ENCODE measurements at places on chromosomes 1 and 21. TPM values are rescaled to one million over a fixed set of nuclear protein-coding genes. Genes with fewer than 3 reads are reported as not detected.

The AGMAT gene
- 1.6 TPM for total RNA-seq

The PRPF38A gene
- total RNA-seq = 16.6 TPM

The PIK3R3 gene
- total RNA-seq = 10.5 TPM

The NCDN gene
- 11.9 TPM for total RNA-seq

The LEFTY2 gene
- not detected for total RNA-seq

The NCMAP gene
- total RNA-seq = not detected

The GSTM1 gene
- not detected for total RNA-seq

The RGS13 gene
- total RNA-seq = 0.20 TPM

The HTR1D gene
- not detected for total RNA-seq

The TRABD2B gene
- not detected for total RNA-seq

The OR6K2 gene
- total RNA-seq = not detected

The AZIN2 gene
- total RNA-seq = 9.4 TPM

The NIBAN1 gene
- 9.9 TPM for total RNA-seq

The PEAR1 gene
- total RNA-seq = not detected

The KRTAP12-1 gene
- not detected for total RNA-seq

The PRAMEF20 gene
- total RNA-seq = not detected

DNA sequence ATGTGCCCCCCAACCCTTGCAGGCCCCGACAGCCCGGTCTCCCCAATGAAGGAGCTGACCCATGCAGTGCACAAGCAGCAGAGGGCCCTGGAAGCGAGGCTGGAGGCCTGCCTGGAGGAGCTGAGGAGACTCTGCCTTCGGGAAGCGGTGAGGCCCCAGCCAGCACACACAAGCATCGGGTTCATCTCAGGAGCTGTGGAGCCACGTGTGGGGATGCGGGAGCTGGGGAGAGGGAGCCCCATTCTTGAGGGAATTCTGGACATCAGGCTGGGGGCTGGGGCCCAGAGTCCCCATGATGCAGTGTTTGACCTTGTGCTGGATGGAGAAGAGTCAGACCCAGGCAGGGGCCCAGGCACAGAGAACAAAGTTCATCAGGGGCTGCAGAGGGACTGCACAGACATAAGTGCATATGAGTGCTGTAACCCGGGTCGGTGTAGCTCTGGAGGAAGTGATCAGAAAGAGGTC lies 4.8 kb downstream of the INAVA start:
- no peak for DNase-seq

- DNase-seq = no peak
Observed at GRCh38 chr1:55574691-55575225, 359.6 kb upstream of the USP24 start.

- peak; percentile 31 for DNase-seq
Observed at GRCh38 chr1:97870589-97870988, 50.2 kb downstream of the DPYD start.

DNA sequence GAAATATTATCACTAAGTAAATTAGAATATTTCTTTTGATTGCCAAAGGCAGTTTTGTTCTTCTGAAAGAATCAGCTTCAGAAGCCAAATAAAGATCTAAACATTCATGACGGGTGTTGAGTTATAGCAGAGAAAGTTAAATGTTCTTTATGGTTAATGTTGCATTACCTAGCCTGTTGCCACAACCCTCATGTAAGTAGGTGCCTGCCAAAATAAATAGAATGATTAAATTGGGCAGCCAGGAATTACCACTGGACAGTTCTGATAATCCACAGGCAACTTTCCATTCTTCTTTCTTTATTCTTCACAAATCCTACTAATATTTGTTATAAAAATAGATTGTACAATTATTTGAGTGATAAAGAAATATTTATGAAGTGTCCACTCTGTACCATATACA lies 217.9 kb upstream of the NRIP1 start:
- no peak for DNase-seq

DNA sequence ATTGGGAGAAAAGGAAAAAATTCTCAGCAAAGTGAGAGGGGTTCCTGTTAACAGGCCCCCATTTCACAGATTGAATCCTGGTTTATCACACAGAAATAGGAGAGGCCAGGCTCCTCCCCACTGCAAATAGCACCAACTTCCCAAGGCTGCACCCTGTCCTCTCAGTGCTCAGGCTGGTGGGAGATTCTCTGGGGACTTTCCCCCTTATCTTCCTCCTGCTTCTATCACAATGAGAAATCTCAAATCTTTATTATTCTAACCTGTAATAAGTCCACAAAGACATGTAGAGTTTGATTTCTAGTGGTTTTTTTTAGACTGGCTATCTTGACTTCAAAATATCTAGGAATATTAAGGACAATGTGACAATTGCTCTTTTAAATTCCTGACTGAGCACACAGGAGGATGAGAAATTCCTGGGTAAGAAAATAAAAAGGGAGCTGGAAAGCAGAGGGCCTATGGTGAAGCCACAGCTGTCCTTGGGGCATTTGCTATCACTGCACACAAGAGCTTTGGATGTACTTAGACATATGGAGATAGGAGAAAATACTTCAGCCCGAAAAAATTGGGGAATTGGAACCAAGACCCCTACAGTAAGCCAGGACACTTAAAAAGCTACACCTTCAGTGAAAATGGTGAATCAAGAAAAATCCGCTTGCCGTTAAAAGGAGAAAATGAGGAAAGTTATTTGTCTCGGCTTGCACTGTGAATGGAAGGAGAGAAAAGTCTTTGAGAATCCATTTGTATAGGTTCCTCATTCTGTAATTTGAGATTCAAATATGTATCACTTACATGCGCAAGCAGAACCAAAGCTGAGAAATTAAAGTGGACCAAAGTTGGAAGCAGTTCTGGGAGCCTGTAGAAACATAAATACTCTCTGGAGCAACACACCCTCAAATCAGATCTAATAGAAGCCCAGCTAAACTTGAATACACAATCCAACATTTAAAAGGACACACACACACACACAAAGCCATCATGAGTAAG lies 65.9 kb upstream of the C1orf105 start:
- peak; percentile 8 for DNase-seq

- no peak for DNase-seq
Observed at GRCh38 chr1:48688102-48688760, 88.5 kb downstream of the BEND5 start.

GRCh38 chr1:231192620-231193163 lies 30.8 kb downstream of the TRIM67 start:
- DNase-seq = peak; percentile 94

DNA sequence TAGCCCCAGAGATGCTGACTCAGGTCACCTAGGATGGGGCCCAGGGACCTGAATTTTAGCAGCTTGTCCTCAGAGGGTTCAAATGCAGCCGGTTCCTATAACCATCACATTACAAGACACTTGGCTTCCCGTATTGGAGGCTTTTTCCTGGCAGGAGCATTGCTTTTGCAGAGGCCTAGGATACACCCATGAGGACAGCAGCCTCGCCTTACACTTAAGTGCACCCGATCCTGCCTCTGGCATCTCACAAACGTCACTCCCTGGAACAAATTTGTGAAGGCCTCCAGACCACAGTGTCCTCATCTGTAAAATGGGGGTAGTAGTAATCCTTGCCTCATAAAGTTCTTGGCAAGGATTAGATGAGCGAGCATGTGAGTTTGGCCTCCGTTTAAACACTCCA lies 130.0 kb downstream of the KAZN start:
- DNase-seq = no peak

- DNase-seq = no peak
Observed at GRCh38 chr1:59972216-59972927, 45.8 kb upstream of the CYP2J2 start.

DNA sequence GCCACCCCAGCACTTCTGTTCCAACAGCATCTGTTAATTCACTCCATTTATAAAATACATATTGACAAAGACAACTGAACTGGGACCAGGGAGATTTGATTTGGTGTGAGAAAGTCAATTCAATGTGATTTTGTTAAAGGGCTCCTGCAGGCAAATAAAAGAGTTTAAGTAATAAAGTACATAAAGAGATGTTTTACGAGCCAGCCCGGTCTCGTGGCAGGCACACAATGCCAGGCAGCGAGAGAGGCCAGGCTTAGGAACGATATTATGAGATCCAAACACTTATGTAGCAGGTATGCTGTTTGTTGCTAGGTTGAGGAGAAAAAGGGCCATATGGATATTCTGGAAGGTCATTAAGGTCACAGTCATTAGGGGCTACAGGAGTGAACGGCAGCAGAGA lies 227.1 kb downstream of the KCTD3 start:
- no peak for DNase-seq

DNA sequence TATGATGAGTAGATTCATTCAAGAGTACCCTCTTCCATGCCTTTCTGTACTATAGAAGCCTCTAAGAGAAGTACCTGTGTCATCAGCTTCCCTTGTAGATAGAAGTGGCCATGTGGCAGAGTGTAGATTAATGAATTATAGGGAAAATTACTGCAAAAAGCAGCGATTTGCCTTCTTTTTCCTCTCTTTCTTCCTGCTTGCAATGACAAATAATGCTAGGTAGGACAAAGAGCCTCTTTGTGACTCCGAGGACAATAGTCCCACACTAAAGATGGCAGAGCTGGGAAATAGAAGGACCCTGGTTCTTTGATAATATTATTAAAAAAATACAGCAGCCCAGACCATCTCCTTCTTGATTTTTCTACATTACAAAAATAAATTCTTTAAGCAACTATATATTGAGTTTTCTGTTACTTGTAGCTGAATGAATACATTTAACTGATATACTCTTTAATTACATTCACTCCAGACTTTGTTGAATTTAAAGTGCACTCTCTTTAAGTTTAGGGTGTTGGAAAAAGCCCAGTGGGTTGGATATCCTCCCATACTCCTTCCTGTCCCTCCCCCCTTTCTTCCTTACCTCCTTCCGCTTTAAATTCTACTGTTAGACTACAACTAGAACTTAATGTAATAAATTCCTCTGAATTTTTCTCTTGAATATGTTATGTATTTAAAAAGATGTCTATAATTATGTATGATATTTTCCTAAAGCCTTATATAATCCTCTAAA lies 198.2 kb upstream of the APP start:
- no peak for DNase-seq

DNA sequence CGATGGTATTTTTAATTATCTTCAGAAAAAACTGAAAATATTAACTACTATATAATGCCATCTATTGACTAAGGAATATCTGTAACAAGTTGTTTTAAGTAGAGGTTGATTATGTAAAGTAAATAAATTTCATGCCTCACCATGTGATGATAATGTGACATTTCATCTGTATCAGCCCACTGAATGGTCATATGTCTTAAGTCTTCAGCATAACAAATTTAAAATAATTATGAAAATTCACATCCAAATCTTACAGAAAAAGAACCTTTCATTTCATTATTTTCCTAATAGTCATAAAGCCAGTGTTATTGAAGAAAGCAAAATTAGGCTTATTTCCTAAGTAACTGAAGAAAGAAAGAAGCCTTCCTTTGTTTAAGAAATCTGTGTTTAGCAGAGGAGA lies 72.6 kb downstream of the ITGB3BP start:
- no peak for DNase-seq

- DNase-seq = no peak
Observed at GRCh38 chr21:44471341-44471740, 16.0 kb downstream of the LRRC3 start.

DNA sequence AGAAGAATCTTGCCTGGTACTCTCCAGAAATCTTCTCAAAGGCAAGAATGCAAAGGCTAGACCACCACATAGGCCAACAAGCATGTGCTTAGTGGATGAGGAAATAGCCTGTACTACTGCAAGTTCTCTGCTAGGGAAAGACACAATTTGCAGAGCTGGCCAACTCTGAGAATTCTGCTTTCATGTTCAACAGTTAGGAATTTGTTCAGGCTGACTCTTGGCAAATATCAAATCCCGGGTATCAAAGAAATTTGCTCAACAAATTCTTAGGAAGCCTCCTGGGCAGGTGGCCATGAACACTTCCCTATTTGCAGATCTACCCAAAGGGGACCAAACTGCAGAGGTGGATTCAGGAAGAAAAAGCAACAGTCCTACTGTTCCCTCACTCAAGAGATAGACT lies 15.0 kb upstream of the H3-3A start:
- DNase-seq = no peak

DNA sequence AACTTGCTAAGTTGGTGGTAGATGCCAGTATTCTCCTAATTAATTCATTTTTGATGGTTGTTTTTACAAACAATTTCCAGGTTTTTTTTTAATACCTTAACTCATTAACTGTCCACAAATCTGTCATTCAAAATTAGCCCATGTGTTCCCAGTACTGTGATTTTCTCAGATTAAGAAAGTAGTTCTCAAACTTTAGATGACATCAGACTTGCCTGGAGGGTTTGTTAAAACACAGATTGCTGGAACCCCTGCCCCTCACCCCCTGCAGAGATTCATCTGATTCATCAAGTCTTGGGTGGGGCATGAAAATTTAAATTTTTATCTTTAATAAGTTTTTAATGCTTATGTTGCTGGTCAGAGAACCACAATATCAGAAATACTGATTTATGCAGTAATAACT lies 130.5 kb downstream of the BACH1 start:
- DNase-seq = no peak

GRCh38 chr1:3785456-3786157 lies 10.7 kb downstream of the LRRC47 start:
- DNase-seq = no peak

- peak; percentile 89 for DNase-seq
Observed at GRCh38 chr1:110188035-110188618, 22.0 kb upstream of the KCNC4 start.

GRCh38 chr1:223709598-223709997 lies 2.7 kb upstream of the CAPN2 start:
- no peak for DNase-seq

DNA sequence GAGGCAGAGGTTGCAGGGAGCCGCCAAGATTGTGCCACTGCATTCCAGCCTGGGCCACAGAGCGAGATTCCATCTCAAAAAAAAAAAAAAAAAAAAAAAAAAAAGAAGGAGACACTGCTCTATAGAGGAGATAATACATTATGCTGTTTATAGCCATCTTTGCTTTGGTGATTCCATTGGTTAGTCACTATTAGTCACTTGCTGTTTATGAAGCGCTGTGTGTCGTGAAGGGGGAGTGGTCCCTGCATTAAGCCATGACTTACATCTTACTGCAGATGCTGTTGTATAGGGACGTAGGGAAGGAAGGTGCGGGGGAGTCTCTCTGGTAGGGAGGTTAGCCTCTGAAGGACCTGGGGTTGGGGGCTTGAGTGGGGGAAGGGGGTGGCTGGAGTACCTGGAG lies 48.3 kb downstream of the HUNK start:
- peak; percentile 9 for DNase-seq

DNA sequence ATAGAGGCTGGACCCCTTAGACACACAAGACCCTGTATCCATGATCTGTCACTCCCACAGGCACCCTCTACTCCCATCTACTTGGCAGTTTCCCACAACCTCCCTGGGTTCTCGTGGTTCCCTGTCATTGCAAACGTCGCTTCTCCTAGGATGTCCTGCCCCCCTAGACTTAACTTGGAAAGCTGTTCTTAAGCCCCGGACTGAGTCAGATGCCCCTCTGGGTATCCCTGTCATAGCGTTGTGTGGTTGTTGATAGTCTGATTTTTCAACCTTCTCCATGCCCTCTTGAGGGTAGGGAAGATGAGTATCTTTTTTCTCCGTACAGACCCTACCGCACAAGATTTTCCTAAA lies 11.8 kb downstream of the RCC1 start:
- DNase-seq = no peak

DNA sequence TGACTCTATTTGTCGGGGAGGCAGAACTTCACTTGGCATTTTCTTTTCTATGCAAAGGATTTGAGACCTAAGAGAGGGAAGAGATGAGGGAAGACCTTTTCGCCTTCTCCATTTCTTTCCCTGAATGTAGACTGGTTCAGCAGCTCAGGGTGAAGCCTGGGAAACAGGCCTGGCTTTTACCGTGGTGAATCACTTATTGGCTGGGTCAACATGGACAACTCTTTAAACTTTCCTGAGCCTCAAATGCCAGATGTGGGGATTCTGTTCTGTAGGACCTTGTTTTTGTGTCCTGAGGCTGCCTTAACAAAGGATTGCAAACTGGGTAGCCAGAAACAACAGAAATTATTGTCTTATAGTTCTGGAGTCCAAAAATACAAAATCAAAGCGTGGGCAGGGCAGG lies 455.8 kb upstream of the VAMP3 start:
- DNase-seq = peak; percentile 60
